ENCODE measurements at places on chromosomes 11 and 22.

GRCh38 chr22:49730656-49731055, 97.0 kb downstream of the BRD1 start:
- no peak for DNase-seq

GRCh38 chr11:64498136-64498535, 92.9 kb upstream of the SLC22A12 start:
- no peak for DNase-seq

GRCh38 chr11:67654225-67654624, 3.7 kb upstream of the ACY3 start:
- no peak for DNase-seq

DNA sequence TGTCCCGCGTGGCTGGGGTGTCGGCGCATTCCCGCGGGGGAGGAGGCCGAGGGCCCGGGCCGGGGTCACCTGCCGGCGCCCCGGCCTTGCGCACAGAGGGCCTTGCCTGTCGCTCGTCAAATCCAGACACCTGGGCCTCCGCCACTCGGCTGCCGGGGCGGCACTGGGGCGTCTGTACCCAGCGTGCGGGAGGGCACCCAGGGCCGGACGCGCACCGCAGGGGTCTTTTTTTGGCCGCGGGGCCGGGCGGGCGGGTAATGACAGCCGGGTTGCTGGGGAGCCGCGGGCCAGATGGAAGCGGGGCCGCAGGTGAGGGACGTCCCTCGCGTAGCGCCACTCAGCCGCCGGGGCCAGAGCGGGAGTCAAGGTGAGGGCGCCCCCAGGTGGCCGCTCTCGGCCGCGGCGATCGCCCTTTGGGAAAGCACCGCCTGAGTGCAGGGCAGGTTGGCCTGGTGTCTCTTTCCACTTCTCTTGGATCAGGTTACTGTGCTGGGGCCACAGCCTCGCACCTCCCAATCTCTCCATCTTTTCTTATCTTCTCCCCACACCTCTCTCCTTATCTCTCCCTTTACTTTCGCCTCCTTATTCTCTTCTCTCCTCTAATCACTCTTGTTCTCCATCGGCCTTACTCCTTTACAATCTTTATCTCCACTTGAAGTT, 3.5 kb downstream of the PHLDB1 start:
- peak; percentile 85 for DNase-seq

- DNase-seq: no peak
These were observed 215.4 kb upstream of the UBASH3B start for GRCh38 chr11:122439866-122440810.

DNA sequence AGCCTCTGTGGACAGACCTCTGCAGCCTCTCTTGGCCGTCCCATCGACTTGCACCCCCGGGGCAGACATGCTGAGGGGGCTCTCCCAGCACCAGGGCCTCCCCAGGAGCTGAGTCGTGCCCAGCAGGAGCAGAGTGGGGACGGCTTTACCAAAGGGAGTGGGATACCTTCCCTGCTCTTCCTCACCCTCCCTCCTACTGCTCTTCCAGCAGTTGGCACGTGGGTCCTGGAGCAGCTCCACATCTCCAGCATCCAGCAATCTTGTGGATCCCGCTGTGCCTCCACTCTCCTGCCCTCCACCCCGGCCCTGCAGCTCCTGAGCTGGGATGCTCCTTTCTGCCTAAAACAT, 854.0 kb downstream of the BRD1 start:
- no peak for DNase-seq

DNA sequence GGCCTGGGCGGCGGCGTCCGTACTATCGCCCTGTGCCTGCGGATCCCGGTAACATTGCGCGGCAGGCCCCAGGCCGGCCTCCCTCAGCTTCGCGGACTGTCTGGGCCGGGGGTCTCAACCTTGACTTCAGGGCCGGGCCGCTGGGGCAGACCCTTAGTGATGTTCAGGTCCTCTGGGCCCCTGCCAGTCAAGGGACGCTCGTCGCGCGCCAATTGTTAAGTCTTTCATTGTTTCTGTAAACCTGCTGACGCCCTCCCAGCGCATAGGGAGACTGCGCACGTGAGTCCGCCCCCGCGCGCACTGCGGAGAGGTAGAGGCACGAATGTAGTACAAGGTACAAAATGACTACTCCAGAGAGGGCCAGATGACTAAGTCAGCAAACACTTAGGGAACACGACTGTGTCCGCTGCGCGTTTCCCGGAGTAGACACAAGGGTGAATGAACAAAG, 451 bp upstream of the HDHD5 start:
- DNase-seq: no peak

DNA sequence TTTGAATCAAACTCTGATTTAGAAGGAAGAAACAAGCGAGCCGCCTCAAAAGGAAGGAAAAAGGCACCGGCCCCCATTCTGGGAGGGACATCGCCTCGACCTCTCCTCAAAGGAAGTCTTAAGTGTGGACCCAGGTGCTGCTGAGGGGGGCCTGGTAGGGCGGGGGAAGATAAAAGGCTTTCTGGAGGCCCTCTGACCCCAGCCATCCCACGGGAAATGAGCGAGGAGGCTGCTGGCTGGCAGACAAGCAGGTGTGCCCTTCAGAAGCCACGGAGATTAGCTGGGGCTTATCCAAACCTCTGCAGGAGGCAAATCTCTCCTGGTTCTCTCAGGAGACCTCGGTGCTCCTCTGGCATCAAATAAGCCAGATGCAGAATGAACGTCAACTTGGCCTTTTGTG, 171.4 kb upstream of the BLID start:
- DNase-seq: no peak

DNA sequence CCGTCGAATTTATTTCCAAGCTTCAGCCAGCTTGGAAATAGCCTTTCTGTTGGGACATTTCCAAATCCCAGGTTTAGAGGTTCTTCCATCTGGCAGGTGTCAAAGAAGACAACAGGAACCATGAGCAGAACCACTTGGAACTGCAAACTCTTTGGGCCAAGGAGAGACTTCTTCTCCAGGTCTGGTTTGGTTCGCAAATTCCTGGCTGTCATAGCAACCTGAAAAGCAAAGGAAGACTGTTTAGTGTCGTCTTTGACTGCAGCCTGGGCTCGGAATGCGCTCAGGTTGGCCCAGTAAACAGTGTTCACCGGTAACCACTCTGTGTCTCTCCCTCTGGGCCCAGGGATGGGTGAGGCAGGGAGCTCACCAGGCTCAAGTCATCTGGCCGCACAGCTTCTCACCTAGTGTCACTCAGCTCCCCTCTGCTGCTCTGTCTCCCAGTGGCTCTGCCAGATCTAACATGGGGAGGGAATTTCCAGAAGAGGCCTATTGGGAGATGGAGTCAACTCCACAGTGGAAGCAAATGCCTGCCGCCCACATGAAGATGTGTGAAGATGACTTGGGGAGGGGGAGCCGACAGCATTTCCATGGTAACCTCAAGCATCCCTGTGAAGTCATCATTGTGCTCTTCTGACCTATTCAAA, 11.9 kb upstream of the CLMP start:
- no peak for DNase-seq

GRCh38 chr11:125210066-125210465, 45.5 kb downstream of the PKNOX2 start:
- no peak for DNase-seq

DNA sequence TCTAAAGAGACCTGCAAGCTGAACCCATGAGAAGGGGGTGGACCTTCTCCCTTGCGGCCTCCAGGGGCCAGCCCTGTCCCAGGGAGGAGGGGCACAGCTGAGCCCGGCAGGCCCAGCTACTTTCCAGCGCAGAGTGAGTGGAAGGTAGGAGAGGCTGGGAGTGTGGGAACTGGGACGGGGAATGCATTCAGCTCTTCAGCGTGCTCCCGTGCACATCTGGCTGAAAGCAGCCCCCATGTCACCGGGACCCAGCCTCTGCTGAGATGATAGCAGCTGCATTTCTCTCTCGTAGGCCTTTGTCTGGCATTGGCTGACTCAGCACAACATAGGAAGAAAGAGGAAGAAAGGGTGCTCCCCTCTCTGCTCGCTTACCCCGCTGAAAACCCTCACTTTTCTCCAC, 951.5 kb downstream of the TBC1D22A start:
- no peak for DNase-seq

GRCh38 chr11:8777907-8778767, 95.5 kb downstream of the RPL27A start:
- DNase-seq: no peak

- DNase-seq: no peak
These were observed 35.5 kb downstream of the UBASH3B start for GRCh38 chr11:122690801-122691548.

DNA sequence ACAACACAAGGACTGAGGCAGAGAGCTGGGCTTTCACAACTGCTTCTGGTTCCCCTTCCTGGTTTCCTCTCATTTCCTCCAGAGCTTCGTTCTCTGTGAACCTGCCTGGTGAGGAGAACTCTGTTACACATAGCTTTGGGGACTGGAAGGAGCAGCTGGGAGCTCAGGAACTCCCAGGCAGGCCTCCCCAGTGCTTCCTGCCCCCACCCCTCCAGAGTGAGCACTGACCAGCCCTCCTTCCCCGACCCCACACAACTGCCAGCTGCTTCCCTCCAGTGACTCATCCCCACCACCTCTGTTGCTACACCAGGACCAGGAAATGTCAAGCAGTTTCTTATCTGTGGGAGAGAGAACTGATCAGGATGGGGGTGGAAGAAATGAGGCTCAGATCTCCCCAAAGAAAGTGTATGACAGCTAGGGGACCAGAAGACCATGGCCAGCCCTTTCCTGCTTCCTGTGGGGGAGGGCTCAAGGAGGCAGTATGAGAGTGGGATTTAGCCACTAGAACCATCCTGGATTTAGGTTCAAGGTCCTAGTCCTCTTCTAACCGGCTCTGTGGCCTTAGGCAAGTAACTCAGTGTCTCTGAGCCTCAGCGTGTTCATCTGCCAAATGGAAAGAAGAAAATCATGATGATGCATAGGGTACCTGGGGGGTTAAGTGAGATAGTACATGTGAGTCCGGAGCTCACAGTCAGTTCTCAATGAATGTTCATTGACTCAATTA, 4.5 kb upstream of the TP53I11 start:
- no peak for DNase-seq

GRCh38 chr11:113193946-113194345, 120.4 kb upstream of the TTC12 start:
- no peak for DNase-seq

GRCh38 chr22:37259540-37260029, 15.5 kb upstream of the RAC2 start:
- no peak for DNase-seq

DNA sequence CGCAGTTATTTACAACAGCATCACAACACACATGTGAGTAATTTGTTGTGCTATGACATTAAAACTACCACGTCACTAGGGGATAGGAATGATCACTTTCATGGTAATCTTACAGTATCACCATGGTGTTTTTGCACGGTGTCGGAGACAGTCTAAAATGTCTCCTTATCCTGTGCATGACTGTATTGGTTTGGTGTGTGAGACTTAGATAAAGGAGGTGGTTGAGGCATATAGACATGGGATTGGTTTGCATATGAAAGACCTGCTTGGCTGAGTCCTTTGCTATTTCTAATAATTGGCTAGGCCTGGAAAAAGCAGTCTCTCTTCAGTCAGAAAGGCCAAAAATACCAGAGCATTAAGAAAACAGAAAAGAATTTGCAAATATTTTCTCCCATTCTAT, 30.2 kb downstream of the MSANTD4 start:
- no peak for DNase-seq

GRCh38 chr22:21446128-21446826, 20.9 kb upstream of the TMEM191C start:
- DNase-seq: no peak

- DNase-seq: no peak
These were observed at the start of gene TAGLN for GRCh38 chr11:117199053-117199915. TSS of gene TAGLN (plus strand) at chr11:117199370. CDS start at chr11:117203014, 3,644 bp downstream.

DNA sequence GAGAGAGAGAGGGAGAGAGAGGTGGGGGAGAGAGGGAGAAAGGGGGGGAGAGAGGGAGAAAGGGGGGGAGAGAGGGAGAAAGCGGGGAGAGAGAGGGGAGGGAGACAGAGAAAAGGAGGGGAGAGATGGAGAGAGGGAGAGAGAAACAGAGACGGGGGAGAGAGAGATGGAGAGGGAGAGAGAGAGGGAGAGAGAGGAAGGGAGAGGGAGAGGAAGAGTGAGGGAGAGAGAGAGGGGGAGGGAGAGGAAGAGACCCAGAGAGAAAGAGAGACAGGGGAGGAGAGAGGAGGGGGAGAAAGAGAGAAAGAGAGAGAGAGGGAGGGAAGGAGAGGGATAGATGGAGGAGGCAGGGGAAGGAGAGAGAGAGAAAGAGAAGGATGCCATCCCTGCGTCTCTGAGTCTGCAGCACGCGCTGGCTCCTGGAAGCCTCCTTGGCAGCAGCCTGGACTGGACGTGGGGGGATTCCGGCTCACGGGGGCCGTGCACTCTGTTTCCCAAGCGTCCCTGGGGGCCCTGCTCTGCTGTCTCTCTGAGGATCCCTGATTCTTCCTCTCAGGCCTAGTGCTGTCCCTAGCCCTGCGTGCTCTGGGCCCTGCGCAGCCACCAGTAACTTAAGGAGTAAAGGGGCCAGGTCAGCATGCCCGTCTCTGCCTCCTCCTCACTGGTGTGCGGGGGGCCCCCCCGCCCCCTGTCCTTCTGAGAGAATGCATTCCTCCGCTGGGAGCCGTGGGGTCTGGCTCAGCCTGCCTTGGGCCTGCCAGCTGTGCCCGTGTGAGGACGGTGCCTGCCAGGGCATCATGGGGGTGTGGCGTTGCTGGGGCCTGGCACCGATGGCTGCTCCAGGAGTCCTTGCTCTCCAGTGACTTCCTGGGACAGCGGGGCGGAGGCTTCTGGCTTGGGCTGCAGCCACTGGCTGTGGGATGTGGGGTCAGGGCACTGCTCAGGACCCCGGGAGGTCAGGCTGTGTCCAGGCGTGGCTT, 429.5 kb downstream of the TBC1D22A start:
- DNase-seq: no peak

DNA sequence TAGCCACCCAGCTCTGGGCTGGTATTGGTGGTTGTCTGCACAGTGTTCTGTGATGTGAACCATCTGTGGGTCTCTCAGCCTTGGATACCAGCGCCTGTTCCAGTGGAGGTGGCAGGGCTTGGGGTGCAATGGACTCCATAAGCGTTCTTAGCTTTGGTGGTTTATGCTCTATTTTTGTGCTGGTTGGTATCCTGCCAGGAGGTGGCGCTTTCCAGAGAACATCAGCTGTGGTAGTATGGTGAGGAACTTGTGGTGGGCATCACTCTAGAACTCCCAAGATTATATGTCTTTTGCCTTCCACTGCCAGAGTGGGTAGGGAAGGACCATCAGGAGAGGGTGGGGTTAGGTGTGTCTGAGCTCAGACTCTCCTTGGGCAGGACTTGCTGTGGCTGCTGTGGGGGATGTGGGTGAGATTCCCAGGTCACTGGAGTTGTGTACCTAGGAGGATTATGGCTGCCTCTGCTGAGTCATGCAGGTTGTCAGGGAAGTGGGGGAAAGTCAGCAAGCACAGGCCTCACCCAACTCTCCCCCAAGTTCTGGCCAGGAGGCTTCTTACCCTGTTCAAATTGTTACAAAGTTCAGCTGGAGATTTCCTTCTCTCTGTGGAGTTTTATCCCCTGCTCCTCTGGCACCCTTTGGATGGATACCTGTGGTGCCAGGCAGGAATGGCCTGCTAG, 47.2 kb downstream of the MRGPRX2 start:
- no peak for DNase-seq

All from stimulated activated CD4-positive, alpha-beta T cell treated with anti-CD3 and anti-CD28 coated beads, Interleukin-15, amount 100 ng/mL, for 1 hour (primary cell).